Effector CD4-positive, alpha-beta T cell (primary cell): ENCODE measurements at places on chromosomes 6 and 20.

- DNase-seq: no peak
These were observed 69.3 kb downstream of the MDN1 start for GRCh38 chr6:89750338-89750737.

GRCh38 chr20:34458631-34459030, 57.6 kb upstream of the DYNLRB1 start:
- no peak for DNase-seq

DNA sequence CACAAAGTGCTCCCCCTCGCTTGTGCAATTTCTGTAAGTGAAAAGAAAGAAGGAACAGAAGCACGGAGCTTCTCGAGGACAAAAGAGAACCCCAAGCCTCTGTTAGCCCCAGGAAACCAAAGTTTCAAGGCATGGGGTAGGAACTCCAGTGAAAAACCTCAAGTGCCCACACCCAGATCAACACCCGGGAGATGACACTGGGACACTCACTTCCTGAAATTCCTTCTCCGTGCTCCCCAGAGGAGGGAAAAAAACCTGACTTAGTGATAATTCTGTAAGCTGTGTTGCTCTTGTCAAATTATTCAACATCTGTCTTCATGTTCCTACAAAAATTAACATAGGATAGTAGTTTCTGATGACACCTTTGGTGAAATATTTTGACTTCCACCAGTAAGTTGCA, 4.6 kb downstream of the MDGA1 start:
- DNase-seq: no peak

DNA sequence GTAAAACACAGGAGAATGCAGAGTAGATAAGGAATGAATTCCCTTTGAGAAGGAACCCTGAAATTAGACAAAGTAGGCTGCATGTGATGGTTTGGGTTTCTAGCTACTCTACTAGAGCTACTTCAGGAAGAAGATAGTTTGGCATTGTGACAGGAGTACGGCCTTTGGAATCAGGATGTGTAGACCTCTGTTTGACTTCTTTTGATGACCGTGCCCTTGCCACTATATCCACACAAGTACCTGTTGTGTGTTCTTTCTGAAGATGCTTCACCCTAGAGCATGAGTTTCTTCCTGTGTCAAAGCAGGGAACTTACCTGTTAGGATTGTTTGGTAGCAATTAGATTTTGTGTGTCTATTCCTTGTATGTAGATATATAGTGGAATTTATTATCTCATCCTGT, 41.7 kb downstream of the CD2AP start:
- DNase-seq: no peak

GRCh38 chr20:3101737-3102574, 17.4 kb upstream of the AVP start:
- DNase-seq: peak; percentile 30

GRCh38 chr6:113271437-113271836, 585.7 kb upstream of the MARCKS start:
- no peak for DNase-seq

DNA sequence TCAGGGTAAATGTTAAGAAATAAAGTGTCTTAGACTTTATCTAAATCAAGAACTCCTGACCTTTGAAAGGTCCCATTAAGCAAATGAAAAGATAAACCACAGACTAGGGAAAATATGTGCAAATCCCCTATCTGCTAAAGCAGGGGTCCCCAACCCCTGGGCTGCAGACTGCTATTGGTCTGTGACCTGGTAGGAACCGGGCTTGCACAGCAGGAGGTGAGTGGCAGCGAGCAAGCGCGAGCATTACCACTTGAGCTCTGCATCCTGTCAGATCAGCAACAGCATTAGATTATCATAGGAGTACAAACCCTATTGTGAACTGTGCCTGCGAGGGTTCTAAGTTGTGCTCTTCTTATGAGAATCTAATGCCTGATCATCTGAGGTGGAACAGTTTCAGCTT, 42.4 kb downstream of the LCA5 start:
- no peak for DNase-seq

DNA sequence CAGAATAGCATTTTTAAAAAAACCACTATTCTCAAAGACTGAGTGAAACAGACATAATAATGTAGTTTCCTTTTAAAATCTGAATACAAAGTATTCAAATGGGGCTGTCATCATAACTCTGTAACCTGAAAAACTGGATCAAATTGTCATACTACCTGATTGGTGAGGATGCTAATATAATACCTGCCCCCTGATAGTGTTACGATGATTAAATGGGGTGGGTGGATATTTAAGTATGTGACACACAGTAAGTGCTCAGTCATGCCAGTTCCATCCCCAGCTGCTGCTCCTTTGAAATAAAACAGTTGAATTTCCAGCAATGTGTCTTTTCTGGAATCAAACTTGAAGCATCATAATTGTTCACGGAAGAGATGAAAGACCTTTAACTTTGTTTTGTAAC, 8.9 kb downstream of the HTR1B start:
- DNase-seq: no peak

GRCh38 chr6:6471276-6471675, 117.2 kb upstream of the LY86 start:
- no peak for DNase-seq

- no peak for DNase-seq
These were observed 138.0 kb downstream of the HFE start for GRCh38 chr6:26224940-26225847.

- DNase-seq: no peak
These were observed 5.2 kb downstream of the CDYL start for GRCh38 chr6:4781426-4781825.

DNA sequence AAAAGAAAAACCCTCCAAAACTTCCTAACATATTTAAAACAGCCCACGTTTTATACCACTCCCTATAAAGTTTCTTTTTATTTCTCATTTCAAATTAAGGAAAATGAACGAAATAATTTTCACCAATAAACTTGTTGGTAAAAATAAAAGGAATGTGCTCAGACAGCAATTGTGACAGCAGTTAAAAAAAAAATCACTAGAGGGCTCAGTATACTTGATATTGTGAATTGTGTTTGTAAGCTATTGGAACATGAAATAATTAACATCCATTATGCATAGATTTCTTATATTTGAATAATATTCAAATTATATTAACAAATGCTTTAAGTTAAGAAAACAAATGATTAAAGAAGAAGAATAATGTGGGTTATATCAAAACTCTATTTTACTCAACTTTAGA, 105.5 kb downstream of the ASCC3 start:
- DNase-seq: no peak

DNA sequence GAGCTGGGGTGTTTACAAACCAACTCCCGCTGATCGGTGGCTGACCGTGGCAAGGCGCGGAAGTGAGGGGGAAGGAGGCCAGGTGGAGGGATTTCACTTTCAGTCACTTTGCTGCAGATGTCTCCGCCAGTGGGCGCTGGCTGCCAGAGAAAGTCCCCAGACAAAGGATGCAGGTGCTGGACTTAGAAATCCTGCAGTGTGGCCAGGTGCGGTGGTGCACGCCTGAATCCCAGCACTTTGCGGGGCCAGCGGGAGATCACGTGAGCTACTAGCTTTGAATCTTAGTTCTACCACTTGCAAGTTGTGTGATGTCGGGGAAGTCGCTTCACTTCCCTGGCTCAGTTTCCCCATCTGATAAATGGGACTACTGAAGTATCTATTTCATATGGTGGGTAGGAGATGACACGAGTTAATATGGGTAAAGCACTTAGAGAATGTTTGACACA, 180.4 kb downstream of the ZNF217 start:
- DNase-seq: peak; percentile 36

DNA sequence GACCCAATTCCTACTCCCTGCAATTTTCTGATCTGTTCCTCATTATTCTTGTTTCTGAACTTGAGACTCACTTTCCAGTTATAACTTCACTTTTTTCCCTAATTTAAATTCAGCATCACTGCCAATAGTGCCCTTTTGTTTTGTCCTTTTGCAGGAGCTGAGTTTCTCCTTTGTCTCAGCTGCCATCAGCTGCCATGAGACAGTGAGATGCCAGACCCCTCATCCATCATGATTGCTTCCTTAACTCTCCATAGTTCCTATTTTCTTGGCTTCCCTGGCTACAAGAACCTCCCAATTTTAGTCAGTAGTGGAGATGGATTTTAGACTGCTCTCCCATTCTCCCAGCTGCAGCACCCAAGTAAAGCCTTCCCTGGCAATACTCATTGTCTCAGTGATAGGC, 518.1 kb downstream of the HDGFL1 start:
- DNase-seq: no peak

GRCh38 chr20:53002786-53003185, 30.6 kb downstream of the TSHZ2 start:
- DNase-seq: no peak

- DNase-seq: no peak
These were observed 140.5 kb upstream of the CDYL start for GRCh38 chr6:4635666-4636065.

DNA sequence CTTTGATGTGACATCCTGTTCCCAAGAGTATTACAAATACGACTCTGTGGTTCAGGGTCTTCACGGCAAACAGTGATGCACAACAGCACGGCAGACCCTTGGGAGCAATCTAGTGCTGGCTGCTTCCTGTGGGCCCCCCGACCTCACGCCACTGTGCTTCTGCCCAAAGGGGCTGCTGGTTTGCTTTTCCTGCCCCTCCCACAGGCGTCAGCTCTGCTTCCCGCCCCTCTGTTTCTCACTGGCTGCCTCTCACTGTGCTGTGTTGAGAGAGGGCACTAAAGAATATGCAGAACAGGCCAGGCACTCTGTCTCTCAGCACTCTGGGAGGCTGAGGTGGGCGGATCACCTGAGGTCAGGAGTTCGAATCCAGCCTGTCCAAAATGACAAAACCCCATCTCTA, 554.5 kb upstream of the AGPAT4 start:
- no peak for DNase-seq

DNA sequence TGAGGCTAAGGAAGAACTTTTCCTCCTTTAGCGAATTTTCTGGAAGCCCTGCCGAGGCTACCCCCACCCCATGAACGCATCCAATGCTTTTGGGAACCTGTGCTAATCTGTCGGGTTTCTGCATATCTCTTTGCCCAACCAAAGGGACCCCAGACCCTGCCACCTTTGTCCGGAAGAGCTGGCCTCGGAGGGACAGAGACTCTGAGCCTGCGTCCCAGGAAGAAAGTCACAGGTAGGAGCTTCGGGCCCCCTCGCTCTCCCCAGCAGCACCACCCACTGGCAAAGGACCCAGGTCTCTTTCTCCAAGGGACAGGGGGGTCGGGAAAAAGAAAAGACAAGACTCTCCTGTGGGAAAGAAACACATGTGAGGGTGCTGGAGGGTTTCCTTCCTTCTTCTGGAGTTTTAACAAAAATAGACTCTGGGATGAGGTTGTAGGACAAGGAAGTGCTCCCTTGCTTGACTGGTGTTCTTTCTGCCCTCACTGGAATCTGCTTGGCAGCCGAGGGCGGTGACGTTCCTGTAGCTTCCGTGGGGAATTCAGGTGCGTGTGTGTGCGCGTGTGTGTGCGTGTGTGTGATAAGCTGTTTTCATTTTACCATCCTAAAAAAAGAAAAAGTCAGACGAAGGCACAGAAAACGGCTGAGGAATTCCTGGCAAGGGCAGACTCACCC, 16.3 kb upstream of the FOXC1 start:
- no peak for DNase-seq
